A549 treated with CORT108297 at 1 μM for 4 hours (cell line): ENCODE measurements at places on chromosomes 11 and 22. TPM values are rescaled to one million over a fixed set of nuclear protein-coding genes. Genes with fewer than 3 reads are reported as not detected.

The MS4A12 gene
- not detected in 5 replicates for total RNA-seq

The ELP4 gene
- 7.7 to 9.2 TPM (median 8.2 TPM) in 5 replicates for total RNA-seq

The OR8B4 gene
- not detected in 5 replicates for total RNA-seq

The PDGFB gene
- 3.0 to 4.5 TPM (median 4.2 TPM) in 5 replicates for total RNA-seq

The MMP7 gene
- total RNA-seq, result 21.2 to 33.1 TPM (median 24.6 TPM) in 5 replicates

The PTGDR2 gene
- total RNA-seq, result 0.06 to 0.08 TPM (median 0.07 TPM) in 4 of 5 replicates, not detected in the other

The IL10RA gene
- total RNA-seq, result 0.02 to 0.21 TPM (median 0.07 TPM) in 4 of 5 replicates, not detected in the other

The CALCA gene
- total RNA-seq, result 0.14 TPM in 1 of 5 replicates, not detected in the others

The VSIG10L2 gene
- not detected in 5 replicates for total RNA-seq

The TNNI2 gene
- total RNA-seq, result 0.25 TPM in 1 of 5 replicates, not detected in the others

The OR2AG1 gene
- total RNA-seq, result not detected in 5 replicates

The OR4A16 gene
- not detected in 5 replicates for total RNA-seq

The ARSA gene
- 18.8 to 26.8 TPM (median 24.2 TPM) in 5 replicates for total RNA-seq

The CFAP68 gene
- total RNA-seq, result 28.4 to 34.2 TPM (median 31.2 TPM) in 5 replicates
